ENCODE measurements at places on chromosomes 7 and 10.

DNA sequence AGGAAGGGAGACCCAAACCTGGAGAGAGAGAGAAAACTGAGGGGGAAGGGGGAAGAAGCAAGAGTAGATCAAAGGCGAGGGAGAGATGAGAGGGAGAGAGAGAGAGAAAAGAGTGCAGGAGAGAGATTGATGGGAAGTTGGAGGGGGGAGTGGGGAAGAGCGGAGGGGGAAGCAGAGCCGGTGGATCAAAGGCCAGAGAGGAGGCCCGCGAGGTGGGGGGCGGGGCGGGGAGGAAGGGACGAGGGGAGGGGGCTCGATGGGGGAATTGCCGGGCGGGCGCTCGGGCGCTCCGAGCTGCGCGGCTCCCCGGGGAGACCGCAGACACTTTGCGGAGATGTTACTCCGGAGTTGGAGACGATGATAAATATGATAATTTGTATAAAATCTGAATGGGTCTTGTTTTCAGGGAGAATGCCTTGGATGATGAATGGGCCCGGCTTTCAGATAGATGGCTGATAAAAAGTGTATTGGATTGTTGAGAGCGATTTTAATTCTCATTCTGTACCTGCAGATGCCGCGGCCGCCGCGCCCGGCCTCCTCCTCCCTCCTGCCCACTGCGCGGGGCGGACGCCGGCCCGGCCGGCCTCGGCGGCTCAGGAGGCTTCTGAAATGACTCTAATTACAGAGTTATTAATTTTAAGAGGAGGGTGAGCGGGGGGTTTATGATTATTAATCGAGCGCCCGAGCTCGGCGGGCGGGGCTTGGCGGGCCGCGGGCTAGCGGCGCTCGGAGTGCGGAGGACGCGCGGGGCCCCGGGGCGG, 21.4 kb upstream of the PAX2 start:
- no peaks in the 10 kb centered on the region for H3K36me3 ChIP-seq
- no peak for DNase-seq
- H3K4me3 ChIP-seq: no peak overlapping the region
- no peak overlapping the region for H3K27ac ChIP-seq

DNA sequence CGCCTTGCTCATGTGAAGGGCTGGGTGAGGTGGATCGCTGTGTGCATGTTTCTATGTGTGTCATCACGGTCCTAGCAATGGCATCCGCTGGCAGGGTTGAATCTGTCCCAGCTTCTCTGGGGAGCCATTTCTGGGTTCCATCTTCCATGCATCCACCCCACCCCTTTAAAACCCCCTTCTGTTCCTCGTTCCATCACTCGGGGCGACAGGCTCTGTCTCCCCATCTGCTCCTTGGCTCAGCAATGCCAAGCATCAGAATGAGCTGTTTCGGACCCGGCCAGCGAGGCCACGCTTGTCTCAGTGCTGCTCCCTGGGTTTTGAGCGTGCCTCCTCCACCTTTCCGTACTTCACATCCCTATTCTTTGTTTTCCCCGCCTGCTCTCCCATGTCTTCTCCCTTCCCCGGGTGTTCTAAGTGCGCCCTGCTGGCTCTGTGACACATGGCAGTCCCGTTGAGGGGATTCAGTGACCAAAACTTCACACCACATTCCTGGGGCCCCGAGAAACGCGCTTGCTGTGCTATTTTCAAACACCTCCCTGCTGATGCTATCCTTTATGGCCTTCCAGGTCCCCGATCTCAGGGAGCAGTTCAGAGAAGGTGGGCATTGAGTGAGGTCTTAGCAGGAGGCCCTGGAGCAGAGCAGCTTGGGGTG, 554.1 kb upstream of the FOXK1 start:
- no peaks in the 10 kb centered on the region for H3K36me3 ChIP-seq
- H3K4me3 ChIP-seq: no peak overlapping the region

GRCh38 chr7:90648834-90649233, 52.7 kb downstream of the CDK14 start:
- H3K27me3 ChIP-seq: no peaks in the 10 kb centered on the region
- H3K27ac ChIP-seq: no peak overlapping the region
- no peaks in the 10 kb centered on the region for H3K36me3 ChIP-seq
- DNase-seq: no peak
- no peak overlapping the region for H3K4me3 ChIP-seq

DNA sequence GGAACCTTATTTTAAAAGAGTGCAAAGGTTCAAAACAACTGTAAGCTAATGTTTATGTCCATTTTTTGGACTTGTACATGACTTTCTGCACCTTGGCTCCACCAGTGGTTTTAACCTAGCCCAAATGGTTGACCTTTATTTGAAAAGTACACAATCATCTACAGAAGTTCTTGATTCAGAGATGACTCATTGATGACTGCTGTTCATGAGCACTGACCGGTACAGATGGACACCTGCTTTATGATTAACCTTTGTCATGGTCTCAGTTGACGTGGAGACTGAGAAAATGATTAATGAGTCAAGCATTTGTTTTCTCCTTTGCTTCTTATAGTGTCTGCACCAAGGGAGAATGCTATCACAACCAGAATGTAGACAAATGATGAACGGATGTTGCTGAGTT, 55.7 kb upstream of the PTER start:
- no peak for DNase-seq
- H3K27ac ChIP-seq: no peak overlapping the region
- no peak overlapping the region for H3K4me3 ChIP-seq

DNA sequence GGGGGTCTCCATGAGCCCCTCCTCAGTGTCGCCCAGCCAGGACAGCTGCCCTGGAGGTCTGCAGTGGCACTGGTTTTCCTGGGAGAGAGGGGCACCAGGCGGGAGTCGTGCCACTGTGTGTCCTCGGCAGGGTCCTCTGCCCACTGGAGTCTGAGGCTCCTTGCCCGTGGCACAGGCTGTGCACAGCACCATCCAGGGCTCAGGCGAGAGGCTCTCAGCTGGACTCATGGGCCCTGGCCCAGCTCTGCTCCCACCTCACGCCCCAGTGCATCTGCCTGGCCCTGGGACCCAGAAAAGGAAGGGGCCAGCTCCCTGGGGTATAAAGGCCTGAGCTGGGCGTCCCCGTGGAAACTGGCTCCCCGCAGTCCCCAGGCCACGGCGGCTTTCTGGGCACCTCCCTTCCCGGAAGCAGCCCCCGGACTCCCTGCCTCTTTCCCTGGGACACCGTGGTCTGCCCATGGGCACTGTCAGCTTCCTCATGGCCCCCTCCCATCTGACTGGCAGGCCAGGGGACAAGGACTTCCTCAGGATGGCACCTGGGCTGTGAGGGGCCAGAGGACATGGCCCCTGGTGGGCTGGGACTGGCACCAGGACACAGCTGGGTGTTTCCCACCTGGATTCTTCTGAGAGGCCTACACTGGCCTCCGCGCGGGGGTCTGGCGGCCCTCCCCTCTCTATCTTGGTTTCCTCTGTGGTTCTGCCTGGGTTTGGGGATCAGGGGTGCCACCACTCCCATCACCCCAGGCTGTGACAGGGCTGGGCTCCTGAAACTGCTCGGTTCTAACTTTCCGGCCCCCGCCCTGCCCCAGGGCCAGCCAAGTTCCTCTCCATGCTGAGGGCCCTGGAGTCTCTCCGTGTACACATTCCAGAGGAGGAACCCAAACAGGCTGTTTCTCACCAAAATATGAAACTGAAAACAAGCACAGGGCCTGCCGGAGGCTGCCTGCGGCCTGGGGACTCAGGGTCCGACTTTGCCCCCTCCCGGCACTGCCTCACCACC, 5.5 kb downstream of the FOXL3 start:
- H3K4me1 ChIP-seq: no peaks in the 10 kb centered on the region
- peaks cover 31% of the 10 kb centered on the region for H3K27me3 ChIP-seq
- no peak for DNase-seq
- H3K36me3 ChIP-seq: no peaks in the 10 kb centered on the region

- H3K27ac ChIP-seq: no peak overlapping the region
- H3K4me3 ChIP-seq: no peak overlapping the region
- DNase-seq: peak; percentile 54
- peaks cover 2% of the 10 kb centered on the region for H3K27me3 ChIP-seq
These were observed 195.5 kb downstream of the PRKG1 start for GRCh38 chr10:51269821-51270220.

DNA sequence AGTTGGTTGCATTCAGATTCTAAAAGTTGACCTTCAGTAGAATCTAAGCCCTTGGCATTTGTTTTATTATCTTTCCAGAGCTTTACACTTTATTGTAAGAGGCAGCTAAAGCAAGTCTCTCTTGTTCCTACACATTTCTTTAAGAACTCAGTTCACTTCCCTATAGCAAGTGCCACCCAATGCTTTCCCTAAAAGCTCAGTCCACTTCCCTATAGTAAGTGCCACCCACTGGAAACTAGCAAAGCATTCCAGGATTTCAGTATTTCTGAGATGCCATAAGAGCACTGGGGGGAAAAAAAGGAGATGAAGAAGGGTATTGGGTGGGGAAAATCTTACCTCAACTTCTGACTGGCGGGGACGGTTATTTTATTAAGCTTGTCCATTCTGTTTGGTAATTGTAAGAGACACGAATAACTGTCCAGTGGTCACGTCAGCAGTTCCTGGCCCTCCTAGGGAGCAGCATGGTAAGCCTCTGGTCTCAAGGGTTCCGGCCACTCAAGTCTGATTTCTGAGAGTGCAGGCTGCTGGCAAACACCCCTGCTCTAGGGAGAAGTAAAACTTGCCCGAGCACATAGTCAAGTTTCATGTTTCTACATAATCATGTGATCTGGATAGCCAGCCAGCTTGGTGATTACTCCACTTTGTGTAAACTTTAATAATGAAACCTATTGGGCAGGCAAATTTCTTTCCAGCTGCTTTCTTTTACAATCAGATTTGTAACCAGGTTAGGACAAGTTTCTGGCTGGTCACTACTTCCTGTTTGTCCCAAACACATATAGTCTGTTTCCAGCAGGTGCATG, at the start of gene BLNK:
Gene BLNK, minus strand, starts transcription at position 554 of the 800 bp plus-strand sequence. Its CDS starts 171 bp downstream, at position 383.
- no peak for DNase-seq
- no peaks in the 10 kb centered on the region for H3K27me3 ChIP-seq
- H3K27ac ChIP-seq: no peak within 1 kb of the TSS
- no peaks in the 10 kb centered on the region for H3K36me3 ChIP-seq
- H3K4me1 ChIP-seq: no peaks in the 10 kb centered on the region

DNA sequence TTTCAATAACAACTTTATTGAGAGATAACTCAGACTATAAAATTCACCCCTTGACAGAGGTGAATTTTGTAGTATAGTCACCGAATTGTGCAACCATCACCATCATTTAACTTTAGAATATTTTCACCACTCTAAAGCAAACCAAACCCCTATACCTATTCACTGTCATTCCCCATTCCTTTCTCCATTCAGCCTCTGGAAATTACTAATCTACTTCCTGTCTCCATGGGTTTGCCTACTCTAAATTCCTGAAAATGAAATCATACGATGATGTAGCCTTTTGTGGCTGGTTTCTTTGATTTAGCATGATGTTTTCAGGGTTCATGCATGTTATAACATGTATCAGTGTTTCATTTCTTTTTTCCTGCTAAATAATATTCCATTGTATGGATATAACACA, 15.6 kb upstream of the LMTK2 start:
- no peak overlapping the region for H3K27ac ChIP-seq
- H3K4me3 ChIP-seq: no peak overlapping the region
- DNase-seq: peak; percentile 2

DNA sequence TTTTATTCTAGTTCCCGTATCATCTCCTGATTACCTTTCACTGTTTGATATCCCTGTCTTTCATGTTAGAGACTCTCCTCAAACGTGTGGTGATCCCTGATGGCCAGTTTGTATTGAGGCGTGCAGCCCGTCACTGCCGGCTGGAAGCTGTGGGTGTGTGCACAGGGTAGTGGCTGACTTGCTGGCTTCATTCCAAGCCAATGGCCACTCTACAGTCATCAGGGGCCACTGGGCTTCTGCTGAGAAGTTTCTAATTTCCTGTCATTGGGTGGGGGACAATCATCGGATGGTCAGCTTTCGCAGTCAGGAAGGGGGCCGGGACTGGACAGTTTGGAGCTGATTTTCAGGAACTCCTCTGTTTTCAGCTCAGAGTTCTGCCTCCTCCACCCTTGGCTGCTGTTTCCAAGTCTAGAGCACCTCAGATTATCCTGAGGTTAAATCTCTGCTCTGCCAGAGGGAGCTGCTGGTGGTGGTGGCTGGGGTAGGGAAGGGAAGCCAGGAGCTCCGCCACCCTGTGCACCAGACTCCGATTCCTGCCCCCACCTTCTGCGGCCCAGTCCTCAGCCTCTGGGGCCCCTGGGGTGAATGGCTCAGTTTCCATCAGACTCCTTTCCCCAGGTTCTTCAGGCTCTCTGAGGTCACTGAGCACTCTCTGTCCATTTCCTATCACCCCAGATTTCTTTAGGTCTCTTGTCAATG, 34.9 kb downstream of the BAIAP2L1 start:
- no peaks in the 10 kb centered on the region for H3K27me3 ChIP-seq
- no peaks in the 10 kb centered on the region for H3K36me3 ChIP-seq
- peaks cover 6% of the 10 kb centered on the region for H3K4me1 ChIP-seq
- H3K27ac ChIP-seq: no peak overlapping the region
- no peak overlapping the region for H3K4me3 ChIP-seq

DNA sequence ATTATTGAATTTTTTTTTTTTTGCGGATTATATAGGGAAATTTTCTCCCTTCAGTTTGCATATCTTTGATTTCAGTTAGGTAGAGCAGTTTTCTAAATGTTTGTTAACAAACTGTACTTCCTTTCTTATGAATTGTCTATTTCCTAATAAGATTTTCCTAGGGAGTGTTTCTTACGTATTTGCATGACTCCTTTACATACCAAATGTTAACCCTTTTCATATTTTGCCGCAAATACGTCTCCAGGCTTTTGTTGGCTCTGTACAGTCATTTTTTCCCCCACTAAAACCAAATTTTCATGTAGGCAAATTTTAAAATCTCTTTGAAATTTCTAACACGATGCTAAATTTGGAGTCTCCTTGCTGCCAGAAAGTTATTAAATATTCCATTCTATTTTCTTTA, 1.9 kb upstream of the FRAT2 start:
- H3K27ac ChIP-seq: no peak overlapping the region
- no peaks in the 10 kb centered on the region for H3K36me3 ChIP-seq
- no peak overlapping the region for H3K4me3 ChIP-seq
- DNase-seq: no peak
- peaks cover 11% of the 10 kb centered on the region for H3K4me1 ChIP-seq
- peaks cover 29% of the 10 kb centered on the region for H3K27me3 ChIP-seq

GRCh38 chr10:7460006-7460405, 49.2 kb upstream of the SFMBT2 start:
- H3K27me3 ChIP-seq: no peaks in the 10 kb centered on the region
- no peaks in the 10 kb centered on the region for H3K36me3 ChIP-seq
- no peaks in the 10 kb centered on the region for H3K4me1 ChIP-seq
- H3K4me3 ChIP-seq: no peak overlapping the region

- H3K36me3 ChIP-seq: no peaks in the 10 kb centered on the region
- H3K4me3 ChIP-seq: no peak overlapping the region
- peak overlapping the region; percentile 65 for H3K27ac ChIP-seq
- peak; percentile 86 for DNase-seq
These were observed 12.2 kb downstream of the PDZD8 start for GRCh38 chr10:117363028-117363427.

DNA sequence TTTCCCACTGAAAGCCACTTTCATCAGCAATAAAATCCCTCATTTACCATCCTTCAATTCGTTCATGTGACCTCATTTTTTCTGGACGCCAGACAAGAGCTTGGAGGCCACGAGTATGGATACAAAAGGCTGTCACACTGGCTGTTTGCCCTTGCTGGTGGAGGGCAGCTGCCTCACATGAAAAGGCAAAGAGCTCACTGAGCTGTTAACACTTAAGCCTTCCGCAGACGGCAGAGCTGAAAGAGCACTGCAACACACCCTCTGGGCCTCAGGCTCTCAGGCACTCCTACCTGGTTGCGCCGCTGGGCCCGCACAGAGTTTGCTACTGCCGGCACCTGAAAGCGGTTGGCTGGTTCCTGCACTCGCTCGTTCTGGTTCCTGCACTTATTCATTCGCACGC, 193.5 kb downstream of the CFTR start:
- no peaks in the 10 kb centered on the region for H3K4me1 ChIP-seq
- H3K4me3 ChIP-seq: no peak overlapping the region
- no peaks in the 10 kb centered on the region for H3K36me3 ChIP-seq
- no peak overlapping the region for H3K27ac ChIP-seq
- H3K27me3 ChIP-seq: peaks cover 8% of the 10 kb centered on the region

Measured in astrocyte (in vitro differentiated cells and primary cell).